GM13976 (cell line): ENCODE measurements at places on chromosomes 5 and 9.

GRCh38 chr5:76765249-76765648 is 49.3 kb downstream of the F2R start:
- no peak for DNase-seq

GRCh38 chr5:176854164-176854563 is 43.8 kb downstream of the UNC5A start:
- no peak for DNase-seq

GRCh38 chr9:71202931-71203330 is 81.5 kb upstream of the TRPM3 start:
- no peak for DNase-seq

DNA sequence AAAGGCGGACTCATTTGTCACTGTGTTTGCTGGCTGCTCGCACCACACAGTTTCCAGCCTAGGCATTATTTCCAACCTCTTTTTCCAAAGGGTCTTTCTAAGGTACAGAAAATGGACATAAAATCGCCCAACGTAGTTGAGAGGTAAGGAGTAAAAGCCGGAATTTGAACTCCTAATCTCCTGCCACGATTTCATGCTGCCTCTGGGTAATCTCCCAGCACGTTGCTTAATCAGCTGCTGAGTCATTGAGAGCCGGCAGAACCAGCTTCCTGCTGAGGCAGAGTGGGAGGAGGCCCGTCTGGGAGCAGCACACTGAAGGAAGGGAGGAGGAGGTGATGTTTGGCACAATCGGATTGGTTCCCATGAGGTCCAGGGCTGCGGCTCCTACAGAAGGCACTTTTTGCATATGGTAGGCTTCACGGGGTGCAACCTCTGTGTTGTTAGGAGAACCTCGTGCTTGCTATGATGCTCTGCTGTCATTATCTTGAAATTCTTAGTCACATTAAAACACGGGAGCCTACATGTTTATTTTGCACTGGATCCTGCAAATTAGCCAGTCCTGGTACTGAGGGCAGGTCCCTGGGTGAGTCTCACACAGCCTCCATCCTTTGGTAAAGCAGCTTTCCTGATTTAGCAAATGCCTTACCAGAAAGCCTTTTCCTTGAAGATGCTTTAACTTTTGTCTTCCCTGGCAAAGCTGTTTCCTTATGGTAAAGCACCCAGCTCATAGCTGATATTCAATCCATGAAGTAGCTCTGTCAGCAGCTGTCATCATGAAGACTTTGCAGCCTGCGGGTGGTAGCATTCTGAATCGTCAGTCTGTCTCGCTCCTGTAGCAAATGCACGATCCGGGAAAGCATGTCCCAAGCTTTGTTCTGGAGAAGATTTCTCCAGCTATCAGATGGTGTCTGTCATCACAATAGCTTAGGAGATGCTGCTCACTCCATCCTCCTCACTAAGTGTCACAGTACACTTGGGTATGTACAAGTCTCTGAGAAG is 191.6 kb upstream of the MSX2 start:
- DNase-seq, result no peak

DNA sequence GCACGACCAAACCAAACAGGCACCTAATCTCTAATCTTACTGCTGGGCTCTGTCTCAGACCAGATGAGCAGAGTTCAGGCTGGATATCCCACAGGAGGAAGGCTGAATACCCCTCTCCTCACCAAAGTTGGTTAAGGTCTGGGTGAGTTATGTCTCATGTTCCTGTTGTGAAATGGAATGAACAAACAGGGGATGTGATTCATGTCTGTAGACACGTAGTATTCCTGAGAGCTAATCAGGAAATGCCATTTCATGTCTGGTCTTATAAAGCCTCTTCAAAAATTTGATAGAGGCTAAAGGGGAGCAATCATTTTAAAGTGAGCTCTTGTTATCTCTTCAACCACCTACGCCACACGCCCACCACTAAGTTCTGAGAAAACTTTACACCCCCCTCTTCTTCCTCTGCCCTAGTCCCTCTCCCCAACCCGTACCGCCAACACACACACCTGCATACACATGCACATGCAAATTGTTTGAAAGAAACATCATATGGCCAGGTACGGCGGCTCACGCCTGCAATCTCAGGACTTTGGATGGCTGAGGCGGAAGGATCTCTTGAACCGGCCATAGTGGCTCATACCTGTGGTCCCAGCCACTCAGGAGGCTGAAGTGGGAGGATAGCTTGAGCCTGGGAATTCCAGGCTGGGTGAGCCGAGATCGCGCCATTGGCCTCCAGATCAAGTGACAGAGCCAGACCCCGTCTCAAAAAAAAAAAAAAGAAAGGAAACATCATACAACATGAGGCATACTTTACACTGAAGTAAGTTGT is 69.8 kb upstream of the RAI14 start:
- no peak for DNase-seq

DNA sequence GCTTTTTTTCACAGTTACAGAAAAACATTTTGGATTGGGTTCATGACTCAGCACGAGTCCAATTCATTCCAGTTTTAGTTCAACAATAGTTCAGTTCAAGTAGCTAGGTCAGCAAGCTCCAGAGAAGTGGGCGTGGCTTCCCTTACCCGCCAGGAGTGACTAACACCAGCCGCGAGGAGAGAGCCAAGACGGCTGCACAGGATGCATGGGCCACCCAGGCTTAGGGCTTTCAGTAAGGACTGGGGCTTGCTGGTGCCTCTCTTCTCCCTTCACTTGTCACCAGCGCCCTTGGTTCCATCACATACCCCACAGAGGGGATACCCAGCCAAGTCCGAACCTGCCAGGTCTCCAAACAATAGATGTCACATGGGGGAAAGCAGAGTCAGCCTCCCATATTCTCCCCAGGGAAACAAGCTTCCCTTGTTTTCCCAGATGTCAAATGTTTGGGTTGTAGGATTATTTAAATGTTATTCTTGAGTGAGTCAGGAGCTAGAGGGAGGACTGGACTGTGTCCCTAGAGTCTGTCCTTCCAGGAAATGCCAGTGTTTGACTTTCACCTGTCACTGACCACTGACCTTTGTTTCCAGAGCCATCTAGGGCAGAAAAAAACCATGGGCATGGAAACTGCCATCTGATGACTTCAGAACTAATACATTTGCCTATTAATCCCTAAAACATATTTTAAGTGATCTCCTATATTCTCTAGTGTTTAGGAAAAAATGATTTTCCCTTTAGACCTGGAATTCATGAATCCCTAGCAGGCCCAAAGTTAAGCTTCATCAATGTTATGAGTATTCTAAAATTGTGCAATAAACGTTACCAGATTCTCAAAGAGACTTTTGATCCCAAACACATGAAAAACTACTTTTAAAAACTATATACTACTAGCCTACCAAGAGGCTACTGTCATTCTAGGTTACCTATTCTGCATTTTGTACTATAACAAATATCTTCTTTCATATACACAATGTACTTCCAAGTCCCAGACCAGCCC is 51.9 kb downstream of the NIPAL4 start:
- DNase-seq, result no peak

GRCh38 chr9:68546596-68547390 is 6.1 kb upstream of the TMEM252 start:
- peak; percentile 46 for DNase-seq

- DNase-seq, result peak; percentile 36
These were observed at the start of gene HSDL2 for GRCh38 chr9:112380102-112380824. Gene HSDL2 (plus strand): TSS chr9:112380108. CDS start chr9:112380164, 56 bp downstream.

DNA sequence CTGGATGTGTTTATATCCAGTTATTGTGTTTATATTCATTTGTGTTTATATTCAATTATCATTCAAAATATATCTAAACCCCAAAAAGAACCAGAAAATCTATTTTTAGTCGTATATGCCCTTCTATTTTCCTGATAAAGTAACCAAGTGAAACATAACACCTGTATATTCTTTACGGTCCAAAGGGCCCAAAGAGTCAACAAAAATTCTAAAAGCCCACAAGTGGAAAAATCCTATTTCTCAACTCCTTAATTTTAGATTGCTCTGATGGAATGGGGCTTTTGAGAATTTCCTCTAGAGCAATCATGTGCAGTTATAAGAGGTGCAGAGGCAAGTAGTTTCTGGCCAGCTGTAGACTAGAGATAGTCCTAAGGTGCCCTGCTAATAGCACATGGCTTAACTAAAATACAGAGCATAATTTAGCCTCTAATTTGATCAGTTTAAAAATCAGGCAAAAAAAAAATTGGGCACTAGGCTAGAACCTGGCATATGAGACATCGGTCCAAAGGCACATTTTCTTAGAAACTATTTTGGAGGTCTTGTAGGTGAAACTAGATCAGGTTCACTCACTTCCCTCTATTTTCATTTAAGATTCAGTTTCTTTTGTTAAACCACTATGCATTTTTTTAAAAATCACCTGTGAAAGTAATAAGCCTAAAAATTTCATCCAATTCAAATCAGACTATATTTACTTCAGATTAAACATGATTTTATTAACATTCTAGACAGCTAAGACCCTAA is 256.0 kb downstream of the FBXL17 start:
- DNase-seq, result no peak

DNA sequence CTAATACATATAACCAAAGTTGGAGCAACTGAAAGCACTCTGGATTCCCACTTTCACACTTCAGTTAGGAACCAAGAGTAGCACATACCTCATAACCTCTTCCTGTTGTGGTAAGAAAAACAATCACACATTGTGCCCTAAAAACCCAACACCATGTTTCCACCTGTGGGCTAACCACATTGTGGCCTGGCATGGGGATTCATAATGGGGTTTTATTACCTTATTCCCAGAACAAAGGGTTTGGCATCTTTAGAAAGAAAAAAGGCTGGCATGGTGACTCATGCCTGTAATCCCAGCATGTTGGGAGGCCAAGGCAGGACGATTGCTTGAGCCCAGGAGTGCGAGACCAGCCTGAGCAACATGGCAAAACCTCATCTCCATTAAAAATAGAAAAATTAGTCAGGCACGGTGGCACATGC is 60.6 kb downstream of the HSD17B3 start:
- no peak for DNase-seq

DNA sequence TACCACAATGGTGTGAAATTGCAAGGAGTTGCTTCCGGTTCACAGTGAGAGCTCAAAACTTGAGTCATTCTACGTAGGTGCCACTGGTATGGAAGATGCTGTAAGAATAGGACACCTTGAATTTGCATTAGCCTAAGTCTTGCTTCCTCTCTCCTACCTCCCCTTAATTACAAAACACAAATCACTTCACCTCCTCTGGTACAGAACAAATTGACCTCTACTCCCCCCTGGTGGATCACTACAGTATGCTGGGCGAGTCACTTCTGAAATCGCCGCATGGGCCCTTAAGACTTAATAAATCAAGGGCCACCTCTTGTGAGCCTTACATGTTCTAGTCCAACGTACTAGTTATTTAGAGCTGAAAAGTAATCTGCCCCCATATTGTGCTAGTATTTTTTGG is 145.3 kb upstream of the SMARCA2 start:
- DNase-seq, result peak; percentile 22

DNA sequence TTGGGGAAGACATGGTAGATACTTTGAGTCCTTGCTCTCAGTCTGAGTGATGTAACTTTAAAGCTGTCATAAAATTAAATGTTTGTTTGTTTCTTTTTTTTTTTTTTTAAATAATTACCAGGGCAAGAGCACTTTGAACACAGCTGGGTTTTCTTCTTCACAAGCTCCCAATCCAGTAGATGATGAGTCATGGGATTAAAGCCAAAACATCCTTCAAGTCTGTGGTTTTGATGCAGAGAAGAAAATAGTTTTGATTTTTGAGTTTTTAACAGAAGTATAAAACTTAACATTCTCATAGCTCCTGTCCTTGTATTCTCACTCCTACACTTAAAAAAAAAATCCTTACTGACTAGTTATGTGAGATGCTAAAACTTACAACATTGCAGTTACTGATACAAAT is 34.8 kb upstream of the IL31RA start:
- no peak for DNase-seq

- peak; percentile 80 for DNase-seq
These were observed 2.2 kb upstream of the CCDC125 start for GRCh38 chr5:69334793-69335268.

- DNase-seq, result no peak
These were observed 139.0 kb upstream of the GRIN3A start for GRCh38 chr9:101877439-101877838.

DNA sequence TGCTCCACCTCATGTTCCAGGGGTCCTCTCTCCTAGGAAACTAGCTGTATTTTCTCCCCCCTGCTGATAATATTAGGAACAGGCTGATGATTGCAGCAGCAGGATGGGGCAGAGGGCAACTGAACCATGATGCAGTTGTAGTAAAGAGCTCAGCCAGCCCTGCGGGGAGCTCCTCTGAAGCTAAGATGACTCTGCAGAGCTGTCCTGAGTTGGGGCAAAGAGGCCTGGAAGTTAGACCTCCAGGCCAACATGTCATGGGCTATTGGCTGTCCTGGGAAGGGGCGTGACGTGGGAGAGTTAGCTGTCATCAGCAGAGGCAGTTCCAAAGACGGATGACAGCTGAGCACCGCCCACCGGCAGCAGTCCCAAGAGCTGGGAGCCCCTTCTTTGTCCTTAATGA is 6.6 kb upstream of the FBP1 start:
- DNase-seq, result no peak

DNA sequence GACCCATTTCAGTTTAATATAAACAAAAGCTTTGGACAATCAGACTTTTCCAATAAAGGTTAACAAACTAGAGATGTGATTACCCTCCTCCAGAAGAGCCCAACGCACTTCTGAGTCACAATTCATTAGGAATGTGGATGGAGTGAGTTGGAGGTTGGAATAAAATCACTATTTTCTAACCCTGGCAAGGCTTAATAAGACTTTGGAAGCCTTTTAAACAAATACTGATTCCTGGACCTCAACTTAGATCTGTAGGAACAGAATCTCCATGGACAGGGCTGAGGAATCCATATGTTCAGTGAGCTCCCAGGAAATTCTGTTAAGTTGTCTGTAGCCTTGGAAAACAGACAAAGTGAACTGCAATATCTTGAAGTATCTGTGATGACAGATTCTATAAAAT is 233.5 kb upstream of the ELL2 start:
- DNase-seq, result no peak

DNA sequence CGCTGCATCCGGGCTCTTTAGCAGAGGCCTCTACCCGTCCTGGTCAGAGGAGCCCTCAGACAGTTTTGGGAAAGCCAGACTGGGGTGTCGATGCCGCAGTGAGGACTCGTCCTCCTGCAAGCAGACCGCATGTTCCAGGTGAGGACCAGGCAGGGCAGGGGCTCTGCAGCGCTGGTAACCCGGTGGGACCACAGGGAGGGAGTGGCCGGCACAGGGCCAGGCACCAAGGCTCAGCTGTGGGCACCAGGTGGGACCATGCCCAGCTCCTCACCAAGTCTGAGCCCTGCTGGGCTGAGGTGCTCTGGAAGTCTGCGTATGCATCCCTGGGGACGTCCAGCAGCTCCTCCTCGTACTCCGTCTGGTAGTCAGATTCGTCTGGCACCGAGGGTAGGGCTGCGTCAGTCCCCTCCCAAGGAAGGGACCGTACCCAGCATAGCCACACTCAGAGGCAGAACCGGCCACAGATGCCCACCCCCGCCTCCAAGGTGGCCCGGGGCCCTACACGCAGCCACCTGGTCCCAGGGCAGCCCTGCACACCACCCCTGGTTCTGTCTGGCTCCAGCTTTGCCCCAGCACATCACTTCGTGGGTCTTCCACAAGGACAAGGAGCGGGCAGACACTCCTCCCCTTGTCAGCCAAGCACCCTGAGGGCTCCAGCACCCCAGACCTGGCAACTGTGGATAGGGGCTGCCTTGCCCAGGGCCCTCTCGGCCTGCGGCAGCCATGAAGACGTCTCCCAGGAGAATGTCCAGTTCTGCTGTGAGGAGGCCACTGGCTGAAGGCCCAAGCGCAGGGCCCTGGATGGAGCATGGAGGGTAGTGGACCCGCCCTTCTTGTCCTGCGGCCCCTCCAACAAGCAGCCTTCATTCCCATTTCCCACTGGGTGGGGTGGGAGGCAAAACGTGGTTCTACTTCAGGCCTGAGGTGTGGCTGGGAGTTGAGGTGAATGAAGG is 1.5 kb upstream of the NSMF start:
- DNase-seq, result no peak
